Endodermal cell (in vitro differentiated cells): ENCODE measurements at places on chromosomes 4 and X.

GRCh38 chrX:19889582-19890342, 2.4 kb upstream of the SH3KBP1 start:
- DNase-seq: peak; percentile 58

- peak; percentile 71 for DNase-seq
These were observed 53.2 kb downstream of the ADGRA3 start for GRCh38 chr4:22462688-22463087.

DNA sequence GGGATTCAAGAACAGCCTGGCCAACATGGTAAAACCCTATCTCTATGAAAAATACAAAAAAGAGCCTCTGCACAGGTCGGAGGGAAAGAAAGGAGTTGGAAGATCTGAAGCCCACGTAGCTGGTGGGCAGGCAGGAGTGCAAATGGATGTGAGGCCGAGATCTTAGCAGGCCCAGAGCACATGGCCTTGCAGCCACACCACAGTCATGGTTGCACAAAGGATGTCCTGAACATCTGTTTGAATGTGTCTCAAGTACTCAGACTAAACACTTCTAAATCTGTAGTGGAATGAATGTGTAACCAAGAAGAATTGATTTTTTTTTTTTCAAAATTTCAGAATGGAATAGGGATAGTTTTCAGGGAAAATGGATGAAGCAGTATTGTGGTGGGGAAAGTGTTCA, 10.8 kb downstream of the CA5B start:
- no peak for DNase-seq

DNA sequence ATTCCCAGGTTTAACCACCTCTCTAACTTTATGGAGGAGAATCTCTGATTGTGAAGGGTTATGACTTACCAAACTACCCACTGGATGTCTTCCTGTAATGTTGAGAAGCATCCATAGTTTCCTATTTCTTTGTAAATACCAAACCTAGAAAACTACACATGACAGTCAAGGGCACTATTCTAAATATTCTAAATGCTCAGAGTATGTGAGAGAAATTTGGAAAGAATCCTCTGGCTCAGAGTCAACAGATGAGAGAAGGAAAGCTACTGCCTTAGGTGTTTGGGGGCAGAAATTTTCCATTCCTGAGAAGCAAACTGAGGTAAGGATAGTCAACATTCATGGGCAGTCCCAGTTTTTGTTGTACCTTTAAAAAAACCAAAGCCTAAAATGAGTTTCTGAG, 155.8 kb downstream of the KCNIP4 start:
- no peak for DNase-seq

- DNase-seq: no peak
These were observed 64.4 kb downstream of the ASMT start for GRCh38 chrX:1679238-1679637.

- peak; percentile 51 for DNase-seq
These were observed 75.9 kb downstream of the INTS12 start for GRCh38 chr4:105632599-105632998.

- DNase-seq: no peak
These were observed 423.5 kb upstream of the NDST3 start for GRCh38 chr4:117610706-117611308.

GRCh38 chrX:111180750-111181240, 84.8 kb downstream of the PAK3 start:
- DNase-seq: no peak

GRCh38 chrX:105314458-105314857, 94.0 kb upstream of the TEX13A start:
- no peak for DNase-seq

- no peak for DNase-seq
These were observed 287.9 kb upstream of the PUDP start for GRCh38 chrX:7435822-7436221.

- DNase-seq: no peak
These were observed 69.8 kb downstream of the RGS12 start for GRCh38 chr4:3362431-3363287.

- peak; percentile 32 for DNase-seq
These were observed 53.6 kb downstream of the NSG1 start for GRCh38 chr4:4440333-4441061.

- DNase-seq: no peak
These were observed 529.4 kb upstream of the ACTRT1 start for GRCh38 chrX:128581615-128582014.

DNA sequence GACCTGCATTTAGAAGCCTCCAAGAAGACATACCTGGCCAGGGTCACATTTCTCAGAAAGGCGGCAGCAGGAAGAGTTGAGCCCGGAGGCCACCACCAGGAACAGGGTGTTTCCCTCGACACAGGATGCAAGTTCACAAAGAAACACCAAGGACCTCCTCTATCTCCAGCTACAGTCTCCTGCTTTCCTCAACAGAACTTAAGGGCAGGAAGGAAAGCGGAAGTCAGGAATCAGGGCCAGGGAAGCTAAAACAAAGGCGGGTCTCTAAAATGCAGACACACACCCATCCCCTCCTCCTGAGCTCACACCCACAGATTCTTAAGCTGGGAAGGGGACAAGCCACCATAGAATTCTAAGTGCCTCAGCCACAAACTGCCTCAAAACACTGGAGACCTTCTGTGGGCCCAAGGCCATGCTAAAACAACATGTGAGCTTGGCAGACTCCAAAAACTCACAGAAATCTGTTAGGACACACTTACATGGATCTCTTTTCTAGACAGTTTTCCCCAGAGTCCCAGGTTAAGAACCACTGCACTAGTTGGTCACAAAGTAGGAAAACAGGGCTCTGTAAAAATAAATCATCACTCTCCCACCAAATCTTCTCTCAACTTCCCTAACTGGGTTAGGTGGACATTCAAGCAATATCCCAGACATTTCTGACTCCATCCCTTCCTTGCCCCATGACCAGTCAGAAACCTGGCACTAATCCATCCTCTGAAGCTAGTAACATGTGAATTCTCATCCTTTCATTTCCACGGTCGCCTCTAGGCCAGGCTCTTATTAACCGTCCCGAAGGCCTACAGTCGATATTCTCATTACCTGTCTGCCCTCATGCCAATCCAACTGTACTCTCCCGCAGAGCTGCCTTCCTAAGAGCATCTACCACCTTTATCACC, 163.2 kb downstream of the APBB2 start:
- no peak for DNase-seq

GRCh38 chr4:74590476-74590875, 145.5 kb downstream of the AREG start:
- no peak for DNase-seq
